NCI-H748 treated with DMSO at 0.1 percent for 48 hours (cell line): ENCODE measurements at places on chromosomes 4 and X.

DNA sequence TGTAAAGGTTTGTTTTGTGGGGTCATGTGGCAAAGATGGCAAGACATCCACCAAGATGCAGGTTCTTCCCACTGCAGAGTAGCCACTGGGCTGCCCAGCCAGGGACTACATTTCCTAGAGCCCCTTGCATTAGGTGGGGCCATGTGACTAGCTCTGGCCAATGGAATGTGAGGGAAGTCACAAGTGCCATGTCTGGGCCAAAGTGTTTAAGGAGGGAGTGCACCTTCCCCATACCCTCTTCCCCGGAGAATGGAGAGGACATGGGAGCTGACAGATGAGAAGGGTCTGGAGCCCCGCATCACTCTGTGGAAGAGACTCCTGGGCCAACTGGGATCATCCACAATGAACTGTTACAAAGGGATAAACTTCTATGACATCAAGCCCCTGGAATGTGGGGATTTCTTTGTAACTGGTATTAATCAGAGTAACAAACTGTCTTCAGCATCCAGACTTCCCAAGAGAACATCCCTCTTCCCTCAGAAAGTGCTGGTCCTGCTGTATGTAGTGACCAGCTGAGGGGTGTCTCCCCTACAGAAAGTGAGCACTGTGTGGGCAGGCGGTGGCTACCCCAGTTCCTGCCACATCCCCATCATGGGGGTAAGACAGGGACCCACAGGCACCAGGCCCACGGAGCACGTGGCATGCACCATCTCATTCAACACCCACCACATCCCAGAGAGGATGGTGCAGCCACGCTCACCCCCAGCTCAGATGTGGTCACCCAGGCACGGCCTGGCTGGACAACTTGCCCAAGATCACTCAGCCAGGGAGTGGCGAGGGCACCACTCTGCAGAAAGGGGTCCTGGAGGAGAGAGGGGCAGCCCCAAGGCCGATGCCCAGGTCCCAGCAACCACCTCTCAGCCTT, 10.9 kb downstream of the PPP2R2C start:
- no peak for DNase-seq

DNA sequence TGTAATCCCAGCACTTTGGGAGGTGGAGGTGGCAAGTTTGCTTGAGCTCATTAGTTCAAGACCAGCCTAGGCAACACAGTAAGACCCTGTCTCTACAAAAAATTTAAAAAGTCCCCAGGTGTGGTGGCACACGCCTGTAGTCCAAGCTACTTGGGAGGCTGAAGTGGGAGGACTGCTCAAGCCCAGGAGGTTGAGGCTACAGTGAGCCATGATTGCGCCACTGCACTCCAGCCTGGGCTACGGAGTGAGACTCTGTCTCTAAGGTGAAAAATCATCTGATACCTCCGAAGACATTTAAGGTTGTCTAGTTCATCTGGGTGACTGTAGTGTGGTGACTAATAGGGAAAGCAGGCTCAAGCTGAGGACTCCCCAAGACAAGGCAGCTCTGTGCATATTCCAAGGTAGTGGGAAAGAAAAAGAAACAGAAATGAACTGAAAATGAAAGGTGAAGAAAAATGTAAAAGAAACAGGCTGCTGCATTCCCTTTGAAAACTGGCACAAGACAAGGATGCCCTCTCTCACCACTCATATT, 23.3 kb downstream of the FRYL start:
- DNase-seq: no peak

DNA sequence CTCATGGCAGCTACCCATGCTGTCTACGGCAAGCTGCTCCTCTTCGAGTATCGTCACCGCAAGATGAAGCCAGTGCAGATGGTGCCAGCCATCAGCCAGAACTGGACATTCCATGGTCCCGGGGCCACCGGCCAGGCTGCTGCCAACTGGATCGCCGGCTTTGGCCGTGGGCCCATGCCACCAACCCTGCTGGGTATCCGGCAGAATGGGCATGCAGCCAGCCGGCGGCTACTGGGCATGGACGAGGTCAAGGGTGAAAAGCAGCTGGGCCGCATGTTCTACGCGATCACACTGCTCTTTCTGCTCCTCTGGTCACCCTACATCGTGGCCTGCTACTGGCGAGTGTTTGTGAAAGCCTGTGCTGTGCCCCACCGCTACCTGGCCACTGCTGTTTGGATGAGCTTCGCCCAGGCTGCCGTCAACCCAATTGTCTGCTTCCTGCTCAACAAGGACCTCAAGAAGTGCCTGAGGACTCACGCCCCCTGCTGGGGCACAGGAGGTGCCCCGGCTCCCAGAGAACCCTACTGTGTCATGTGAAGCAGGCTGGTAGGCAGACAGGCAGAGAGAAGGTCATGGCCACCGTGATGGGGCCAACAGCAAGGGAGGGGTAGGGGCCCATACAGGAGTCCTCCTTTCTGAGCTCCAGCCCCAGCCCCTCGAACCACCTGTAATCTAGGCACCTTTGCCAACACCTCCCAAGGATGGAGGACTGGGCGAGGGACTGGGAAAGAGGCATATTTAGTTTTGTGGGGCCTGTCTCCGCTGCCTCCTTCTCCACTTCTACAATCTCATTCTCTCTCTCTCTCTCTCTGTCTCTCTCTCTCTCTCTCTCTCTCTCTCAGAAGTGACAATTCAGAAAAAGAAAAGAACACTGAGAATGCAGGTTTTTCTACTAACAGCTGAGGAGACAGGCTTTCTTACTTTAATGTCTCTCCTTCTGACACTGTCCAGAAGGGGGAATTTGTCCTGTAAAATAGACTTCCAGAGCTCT, 4.7 kb upstream of the TSPYL2 start:
- DNase-seq: no peak

DNA sequence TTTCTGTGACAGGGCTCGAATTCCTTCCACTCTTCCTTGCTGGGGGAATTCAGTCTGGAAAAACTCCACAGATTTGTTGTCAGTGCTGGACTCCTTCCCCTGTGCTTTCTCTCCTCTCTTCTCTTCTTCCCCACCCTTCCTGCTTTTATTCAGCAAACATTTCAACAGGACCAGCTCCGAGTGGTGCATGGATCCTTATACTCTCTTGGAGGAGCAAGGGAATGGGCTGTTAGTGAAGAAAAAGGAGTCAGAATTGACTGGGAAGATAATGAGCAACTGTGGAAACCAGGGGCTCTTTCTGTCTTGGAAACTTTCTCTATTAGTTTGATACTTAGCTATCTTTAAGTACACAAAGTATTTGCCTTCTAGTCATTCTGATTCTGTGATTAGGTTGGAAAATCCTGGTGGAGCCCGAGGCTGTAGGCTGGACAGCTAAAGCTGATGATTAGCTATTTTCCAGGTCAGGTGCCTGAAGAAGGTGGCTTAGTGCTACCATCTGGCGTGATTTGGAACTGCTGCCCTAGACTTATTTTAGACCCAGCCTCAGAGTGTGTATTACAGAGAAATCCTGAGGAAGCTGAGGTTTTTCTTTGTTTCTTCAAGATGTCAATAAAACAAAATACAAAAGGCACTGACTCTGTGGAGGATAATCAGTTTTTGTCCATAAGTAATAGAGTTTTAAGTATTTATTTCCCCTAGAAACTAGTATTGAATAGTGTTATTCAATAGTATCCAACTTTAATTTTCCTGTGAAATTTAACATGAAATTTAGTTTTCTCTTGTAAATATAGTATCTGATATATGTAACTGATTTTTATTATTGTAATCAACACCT, 38.4 kb downstream of the NAP1L5 start:
- DNase-seq: peak; percentile 6

DNA sequence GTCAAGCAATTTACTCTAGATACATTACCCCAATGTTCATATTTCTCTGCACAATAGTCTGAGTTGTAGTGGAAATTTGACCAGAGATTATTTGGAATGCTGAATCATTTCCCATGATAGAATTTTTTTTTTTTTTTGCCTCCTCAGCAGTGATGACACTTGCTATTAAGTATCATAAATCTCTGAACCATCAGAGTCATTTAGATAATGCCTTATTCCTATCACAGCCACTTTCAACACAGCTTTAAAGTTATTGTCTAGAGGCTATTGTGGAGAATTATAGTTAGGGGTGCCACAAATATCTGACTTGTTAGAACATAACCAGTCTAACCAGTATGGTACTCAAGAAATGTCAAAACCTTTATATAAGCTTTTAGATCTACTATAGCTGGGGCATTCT, 79.8 kb downstream of the LCORL start:
- DNase-seq: no peak

GRCh38 chrX:151488677-151489076, 74.8 kb upstream of the PASD1 start:
- DNase-seq: no peak

GRCh38 chr4:147334478-147334877, 146.4 kb upstream of the EDNRA start:
- DNase-seq: no peak

DNA sequence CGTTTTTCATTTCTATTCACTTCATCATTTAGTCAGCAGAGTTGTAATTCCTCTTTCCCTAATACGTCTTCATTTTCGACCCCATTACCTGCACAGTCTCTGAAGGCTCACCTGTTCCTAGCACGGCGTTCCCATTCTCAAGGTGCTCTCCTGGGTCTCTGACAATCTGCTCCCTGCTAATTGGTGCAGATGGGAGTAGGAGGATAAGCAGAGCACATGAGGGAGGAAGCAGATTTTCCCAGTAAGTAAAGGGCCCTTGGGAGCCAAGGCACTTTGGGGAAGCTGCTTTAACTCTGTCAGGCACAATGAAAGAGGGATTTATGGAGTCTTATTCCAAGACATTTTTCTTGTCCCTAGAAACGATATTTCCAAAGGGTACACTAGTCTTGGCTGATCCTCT, 466.4 kb downstream of the STIM2 start:
- no peak for DNase-seq

DNA sequence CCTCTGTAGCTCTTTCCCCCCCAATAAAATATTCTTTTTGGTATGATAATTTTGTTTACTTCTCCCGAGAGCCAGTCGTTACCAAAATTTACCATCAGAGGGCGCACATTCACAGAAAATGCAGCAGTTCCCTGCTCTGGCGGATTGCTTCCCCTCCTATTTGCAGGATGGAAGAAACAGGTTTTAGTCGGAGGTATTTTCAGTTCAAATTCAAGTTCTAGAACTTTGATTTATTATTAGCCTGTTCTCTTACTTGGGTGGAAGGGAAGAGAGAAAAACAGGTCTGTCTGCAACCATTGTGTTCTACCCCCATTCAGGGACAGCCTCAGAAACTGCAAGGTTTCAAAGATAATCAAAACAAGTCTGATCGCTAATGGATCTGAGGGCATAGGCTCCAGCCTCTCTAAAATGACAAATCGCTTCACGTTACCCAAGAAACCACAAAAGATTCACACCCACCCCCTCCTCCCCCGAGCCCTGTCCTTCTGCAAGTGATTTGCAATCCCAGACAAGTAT, 263.8 kb upstream of the RPS6KA3 start:
- DNase-seq: peak; percentile 43

GRCh38 chrX:118740276-118740889, 13.0 kb downstream of the IL13RA1 start:
- DNase-seq: no peak

DNA sequence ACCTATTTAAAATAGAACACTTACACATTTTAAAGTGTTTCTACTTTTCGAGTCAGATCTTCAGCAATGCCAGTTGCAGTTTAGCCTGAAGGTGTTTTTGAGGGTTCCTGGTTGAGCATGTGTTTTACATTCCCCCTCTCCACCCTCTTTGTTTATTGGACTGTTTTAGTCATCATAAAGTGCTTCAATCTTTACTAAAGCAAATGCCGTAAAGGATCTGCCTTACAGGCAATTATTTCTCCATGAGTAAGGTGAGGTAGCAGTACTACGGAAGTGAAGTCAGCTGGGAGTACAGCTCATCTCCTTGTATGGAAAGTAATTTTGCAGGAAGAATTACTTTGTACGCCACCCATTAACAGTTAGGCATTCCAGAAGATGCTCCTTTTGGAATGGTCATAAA, 36.9 kb downstream of the PDLIM5 start:
- DNase-seq: no peak

DNA sequence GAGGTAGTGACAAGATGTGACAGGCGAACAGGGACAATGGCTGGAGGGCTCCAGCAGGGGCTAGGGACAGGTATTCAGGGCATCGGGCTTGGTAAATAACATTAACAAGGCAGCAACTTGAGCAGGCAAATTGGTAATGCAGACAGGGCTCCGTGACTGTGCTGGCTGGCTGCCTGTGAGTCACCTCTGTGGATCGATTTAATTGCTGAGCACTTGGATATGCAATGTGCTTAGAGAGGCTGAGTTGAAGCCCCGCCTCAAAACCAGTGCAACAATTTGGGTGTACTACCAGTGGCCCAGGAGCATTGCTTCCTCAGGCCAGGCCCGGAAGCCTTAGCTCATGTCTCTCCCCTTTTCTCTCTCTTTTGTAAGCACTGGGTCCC, 19.5 kb downstream of the CNGA2 start:
- DNase-seq: no peak

- DNase-seq: no peak
Observed at GRCh38 chrX:118963159-118963558, 11.3 kb upstream of the LONRF3 start.

GRCh38 chr4:124523816-124524215, 188.7 kb downstream of the ANKRD50 start:
- DNase-seq: no peak

DNA sequence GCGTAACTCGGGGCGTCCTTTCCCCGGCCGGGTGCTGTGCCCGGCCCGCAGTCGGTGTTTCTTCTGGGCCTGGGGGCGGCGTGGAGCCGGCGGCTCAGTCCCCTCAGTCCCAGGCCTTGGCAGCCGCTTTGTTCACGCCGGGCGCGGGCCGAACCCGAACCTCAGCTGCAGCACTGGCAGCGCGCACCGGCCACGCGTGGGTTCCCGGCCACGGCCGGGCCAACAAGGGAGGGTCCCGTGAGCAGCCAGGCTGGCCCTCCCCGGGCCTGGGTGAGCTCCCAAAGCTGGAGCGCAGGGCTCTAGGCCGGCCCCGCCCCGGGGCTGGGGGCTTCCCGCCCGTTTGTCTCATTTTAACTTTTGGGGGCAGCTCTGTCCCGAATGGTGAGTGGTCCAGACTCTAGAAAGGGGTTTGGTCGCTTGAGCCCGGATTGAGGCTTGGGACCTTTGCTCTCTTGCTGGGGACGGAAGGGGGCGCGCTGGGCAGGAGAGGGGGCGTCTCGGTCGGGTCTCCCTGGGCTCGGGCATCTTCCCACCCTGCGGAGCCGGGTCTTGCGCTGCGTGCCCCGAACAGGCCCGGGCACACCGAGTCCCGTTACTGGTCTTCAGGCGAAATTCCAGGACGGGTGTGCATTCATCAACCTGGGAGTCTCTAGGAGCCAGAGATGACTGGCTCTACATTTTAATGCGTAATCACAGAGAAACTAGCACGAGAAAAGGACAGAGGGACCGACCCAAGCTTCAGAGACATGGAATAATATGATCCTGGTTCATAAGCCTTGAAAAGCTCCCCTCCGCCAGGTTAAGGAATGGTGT, 177.1 kb downstream of the CBR4 start:
- no peak for DNase-seq
